Stimulated activated CD8-positive, alpha-beta memory T cell treated with anti-CD3 and anti-CD28 coated beads, Interleukin-7, amount 100 ng/mL, for 48 hours (primary cell): ENCODE measurements at places on chromosomes 3 and 15.

DNA sequence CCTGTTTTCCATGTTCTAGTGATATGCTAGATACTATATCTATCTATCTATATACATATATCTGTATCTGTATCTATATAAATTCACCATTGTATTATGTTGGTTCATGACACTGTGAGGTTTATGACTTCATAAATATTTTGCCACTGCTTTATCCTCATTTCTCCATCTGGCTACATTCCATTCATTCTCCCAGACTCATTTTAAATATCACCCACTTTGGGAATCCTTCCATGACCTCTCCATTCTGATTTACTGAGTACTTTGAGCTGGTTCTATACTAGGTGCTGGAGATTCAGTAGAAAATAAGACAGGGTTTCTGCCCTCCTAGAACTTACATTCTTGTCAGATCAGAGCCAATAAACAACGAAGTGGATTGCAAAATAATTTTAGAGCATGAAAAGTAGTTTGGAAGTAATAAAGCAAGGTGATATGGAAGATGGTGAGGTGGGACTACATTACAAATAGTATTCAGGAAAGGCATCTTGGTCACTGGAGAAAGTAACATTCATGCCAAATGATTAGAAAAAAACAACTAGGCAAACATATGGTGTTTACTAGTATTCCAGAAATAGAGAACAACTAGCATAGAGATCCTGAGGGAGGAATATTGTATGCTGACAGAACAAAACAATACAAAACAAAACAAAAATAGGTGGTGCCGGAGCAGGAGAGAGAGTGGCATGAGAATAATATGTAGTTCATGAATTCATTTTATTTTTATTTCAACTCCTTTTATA, 11.6 kb upstream of the PLSCR4 start:
- DNase-seq, result no peak

- no peak for DNase-seq
These were observed 7.2 kb upstream of the FBLN2 start for GRCh38 chr3:13541691-13542090.

DNA sequence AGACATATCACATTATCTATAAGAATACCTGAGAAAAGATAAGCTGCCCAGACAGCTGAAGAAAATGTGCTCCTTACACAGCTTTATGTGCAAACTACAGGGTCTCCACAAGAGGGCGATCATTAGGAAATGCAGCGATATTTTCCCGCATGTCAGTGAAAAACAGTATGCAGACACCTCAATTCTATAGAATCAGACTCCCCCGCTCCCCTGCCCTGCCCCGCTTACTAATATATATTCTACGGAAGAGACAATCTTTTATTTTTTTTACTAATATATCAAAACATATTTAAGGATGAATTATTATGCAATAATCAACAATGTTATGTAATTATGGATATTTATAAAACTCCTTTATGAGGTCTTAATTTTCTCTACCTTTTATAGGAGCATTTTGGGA, 681.3 kb downstream of the ROBO1 start:
- no peak for DNase-seq

- DNase-seq, result no peak
These were observed 1146.5 kb downstream of the ROBO2 start for GRCh38 chr3:78186404-78186803.

- no peak for DNase-seq
These were observed 561 bp downstream of the SIDT1 start for GRCh38 chr3:113532698-113533533.

GRCh38 chr3:128215290-128215689, 62.0 kb downstream of the EEFSEC start:
- no peak for DNase-seq

- no peak for DNase-seq
These were observed 25.4 kb downstream of the IFT80 start for GRCh38 chr3:160373655-160374054.

DNA sequence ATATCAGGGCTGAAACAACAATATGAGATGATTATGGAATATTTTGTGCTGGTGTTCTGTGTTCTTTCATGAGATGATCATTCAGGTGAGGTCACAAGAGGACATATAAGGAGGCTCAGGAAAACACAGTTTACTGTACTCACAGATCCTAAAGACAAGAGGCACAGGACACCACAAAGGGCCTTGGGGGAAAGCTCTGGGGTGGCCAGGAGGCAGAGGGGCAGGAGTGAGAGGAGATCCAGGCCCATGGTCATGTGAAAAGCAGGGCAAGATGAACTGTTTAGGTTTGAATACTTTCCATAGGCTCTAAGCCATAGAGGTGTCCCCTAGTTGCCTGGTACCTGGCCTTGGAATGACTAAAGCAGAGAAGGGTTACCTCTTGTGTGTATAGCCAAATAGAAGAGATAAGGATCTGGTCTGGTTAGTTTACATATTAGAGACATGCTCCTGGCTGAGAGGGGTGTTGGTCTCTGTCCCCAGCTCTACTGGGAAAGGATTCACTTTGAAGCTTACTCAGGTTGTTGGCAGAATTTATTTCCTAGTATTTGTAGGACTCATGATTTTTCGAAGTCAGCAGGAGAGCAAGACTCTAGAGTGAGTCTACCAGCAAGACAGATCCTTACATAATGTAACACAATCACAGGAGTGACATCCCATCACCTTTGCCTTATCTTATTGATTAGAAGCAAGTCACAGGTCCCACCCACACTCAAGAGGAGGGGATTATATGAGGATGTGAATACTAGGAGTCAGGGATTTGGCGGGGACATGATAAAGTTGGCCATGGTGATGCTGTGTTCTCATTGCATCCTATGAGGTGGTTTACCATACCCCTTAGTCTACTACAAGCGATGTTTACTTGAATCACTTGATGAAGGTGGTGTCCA, 11.3 kb upstream of the TM4SF1 start:
- no peak for DNase-seq

GRCh38 chr3:117998071-117998470, 1036.6 kb downstream of the IGSF11 start:
- DNase-seq, result no peak

- DNase-seq, result no peak
These were observed 66.0 kb downstream of the VPS13C start for GRCh38 chr15:61994216-61994615.

GRCh38 chr15:58608711-58609110, 140.8 kb downstream of the ADAM10 start:
- DNase-seq, result no peak

DNA sequence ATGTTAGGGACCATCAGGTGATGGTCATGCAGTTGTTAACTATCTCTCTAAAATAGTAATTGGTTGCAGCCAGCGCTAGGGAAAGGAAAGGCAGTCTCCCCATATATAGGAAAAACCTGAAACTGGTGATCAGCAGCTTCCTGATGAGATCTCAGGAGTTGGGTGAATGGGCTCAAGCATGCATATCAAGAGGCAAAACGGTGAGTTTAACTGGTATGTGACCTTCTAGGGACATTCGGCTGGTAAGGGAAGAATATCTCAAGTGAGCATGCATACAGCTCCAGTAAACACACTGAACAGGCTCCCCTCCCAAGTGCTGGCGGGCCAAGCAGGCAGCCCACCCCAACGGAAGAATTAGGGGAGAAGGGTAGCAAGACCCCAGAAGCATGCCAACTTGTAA, 49.3 kb upstream of the ROBO2 start:
- no peak for DNase-seq

- DNase-seq, result no peak
These were observed 302.9 kb upstream of the RARB start for GRCh38 chr3:25125201-25125600.

GRCh38 chr3:12489832-12490231, 5.6 kb downstream of the TSEN2 start:
- DNase-seq, result no peak

DNA sequence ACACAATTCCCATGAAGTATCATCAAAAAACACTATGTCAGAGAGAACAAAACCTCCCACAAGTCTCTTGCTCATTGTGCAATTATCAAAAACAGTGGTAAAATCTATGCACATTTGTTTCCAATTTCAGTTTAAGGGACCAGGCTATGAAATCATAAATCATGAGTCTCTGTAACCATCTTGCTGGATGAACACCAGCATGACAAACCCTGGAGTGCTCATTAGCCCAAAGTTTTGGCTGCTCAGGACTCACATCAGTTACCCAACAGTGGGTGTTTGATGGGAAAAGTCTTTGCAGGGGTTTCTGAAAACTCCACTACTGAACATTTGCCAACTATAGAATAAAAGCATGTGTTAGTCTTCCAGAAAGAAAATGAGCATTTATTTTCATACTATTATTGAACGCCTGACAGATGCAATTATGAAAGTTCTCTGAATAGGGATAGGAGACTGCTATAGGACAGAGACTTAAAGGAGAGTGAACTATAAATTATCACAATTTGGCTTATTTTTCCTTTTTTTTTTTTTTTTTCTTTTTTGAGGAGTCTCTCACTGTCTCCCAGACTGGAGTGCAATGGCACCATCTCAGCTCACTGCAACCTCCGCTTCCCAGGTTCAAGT, 240.8 kb upstream of the KCNMB2 start:
- DNase-seq, result no peak

DNA sequence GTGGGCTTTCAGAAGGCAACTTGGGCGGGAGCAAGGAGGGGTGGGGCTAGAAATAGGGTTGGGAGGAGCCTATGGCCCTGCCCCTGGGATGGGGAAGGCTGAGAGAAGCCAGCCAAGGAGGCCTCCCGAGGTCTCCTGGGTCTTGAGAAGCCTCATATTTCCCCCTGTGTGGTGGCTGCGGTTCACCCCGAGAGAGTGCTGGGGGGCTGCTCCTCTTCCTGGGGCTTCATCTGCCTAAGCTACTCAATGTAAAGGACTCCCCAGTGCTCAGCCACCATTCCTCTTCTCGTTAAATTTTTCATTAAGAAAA, 174.3 kb downstream of the SMAD6 start:
- DNase-seq, result no peak

DNA sequence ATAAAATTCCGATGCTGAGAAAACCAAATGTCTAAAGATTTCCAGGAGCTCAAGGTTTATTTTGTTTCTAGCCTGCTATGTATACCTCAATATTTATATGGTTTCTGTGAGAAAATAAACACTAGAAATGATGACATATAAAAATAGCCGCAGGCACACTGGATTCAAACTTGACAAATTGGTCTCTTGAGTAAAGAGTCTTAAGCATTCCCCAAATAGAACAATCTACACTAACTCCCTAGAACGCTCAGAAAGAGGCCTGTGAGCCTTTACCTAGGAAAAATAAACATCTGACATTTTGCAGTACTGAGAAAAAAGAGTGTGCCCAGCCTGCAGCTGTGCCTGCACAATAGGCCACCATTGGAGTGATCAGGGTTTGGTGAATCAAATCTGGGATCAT, 75.2 kb downstream of the NEK10 start:
- DNase-seq, result no peak

DNA sequence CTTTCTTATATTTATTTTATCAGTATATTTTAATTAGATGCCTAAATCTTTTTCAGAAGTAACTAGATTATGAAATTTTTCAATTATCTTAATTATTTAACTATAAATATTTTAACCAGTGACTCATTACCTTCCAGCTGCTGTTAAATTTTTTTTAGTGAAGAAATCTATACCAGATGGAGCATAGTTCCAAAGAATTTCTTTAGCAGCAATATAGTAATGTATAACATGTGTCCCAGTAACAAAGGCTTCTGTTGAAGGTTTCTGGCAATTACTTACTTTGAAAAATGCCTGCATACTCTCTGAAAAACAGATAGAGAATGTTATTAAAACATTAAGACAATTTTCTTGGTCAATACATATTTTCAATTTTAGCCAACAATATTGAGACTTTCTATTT, 45.1 kb upstream of the CP start:
- no peak for DNase-seq

DNA sequence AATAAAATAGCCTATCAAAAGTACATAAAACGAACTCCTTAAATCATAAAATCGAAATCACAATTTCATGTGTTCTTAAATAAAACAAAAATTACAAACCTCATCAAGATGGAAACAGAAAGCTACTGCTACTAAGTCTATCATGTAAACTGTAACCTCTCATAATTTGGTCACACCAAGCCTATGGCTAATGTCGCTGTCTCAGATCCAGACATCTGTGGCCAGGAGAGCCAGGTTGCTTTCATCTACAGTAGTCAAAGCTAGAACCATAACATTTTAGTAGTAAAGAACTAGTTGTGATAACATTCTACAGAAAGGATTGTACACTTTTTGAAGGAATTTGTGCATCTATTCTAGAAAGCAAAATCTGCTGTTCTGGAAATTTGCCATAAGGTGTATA, 197.4 kb upstream of the MBNL1 start:
- DNase-seq, result no peak

GRCh38 chr3:135812057-135812456, 153.5 kb upstream of the PPP2R3A start:
- no peak for DNase-seq

- no peak for DNase-seq
These were observed 10.7 kb downstream of the SNAPC5 start for GRCh38 chr15:66486887-66487286.
